Stimulated activated CD4-positive, alpha-beta T cell treated with anti-CD3 and anti-CD28 coated beads, TNF-alpha, amount 100 ng/mL, for 24 hours (primary cell): ENCODE measurements at places on chromosomes 5 and 9.

DNA sequence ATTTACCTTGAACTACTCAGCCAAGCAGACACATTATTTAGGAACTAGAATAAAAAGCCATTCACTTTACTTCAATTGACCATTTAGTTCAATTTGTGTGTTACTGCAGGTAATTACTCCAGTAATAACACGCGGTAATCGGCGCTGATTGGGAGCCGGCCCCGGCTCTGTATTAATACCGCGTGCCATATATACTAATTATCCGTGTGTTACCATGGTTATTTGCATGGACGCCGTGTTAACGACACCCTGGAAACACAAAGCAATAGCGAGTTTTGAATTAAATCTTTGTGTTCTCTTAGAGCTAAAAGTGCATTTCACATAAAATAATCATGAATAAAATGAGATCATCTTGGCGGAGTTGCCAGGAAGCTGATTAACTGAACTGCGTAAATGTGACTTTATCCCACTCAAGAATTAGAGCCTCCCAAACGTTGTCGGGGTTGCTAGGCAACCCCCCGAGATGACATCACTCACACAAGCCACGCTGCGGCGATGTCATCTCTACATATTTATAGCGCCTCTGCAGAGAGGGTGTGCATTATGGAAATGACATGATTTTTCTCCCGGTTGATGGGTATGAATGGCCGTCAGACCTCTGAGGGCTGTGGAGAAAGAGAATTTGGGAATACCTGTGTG is 41.4 kb upstream of the RNU6ATAC start:
- no peak for DNase-seq

DNA sequence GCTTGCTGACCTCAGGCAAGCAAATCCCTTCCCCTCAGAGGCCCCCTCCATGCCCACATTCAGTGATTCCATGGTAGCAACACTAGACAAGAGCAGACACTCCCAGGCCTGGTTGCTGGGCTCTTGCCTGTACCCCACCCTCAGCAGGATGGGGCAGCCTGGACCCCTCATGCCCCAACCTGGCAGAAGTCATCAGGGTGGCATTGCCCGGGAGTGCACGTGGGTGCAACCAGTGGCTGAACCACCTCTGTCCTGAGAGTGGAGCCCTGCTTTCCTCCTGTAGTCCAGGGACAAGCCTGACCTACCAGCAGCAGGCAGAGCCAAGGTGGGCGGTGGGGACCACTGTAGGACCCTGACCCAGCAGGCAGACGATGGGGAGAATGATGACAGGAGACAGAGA is 65.8 kb upstream of the TBC1D2 start:
- no peak for DNase-seq

- no peak for DNase-seq
Observed at GRCh38 chr5:14720236-14720923, 55.9 kb downstream of the OTULIN start.

DNA sequence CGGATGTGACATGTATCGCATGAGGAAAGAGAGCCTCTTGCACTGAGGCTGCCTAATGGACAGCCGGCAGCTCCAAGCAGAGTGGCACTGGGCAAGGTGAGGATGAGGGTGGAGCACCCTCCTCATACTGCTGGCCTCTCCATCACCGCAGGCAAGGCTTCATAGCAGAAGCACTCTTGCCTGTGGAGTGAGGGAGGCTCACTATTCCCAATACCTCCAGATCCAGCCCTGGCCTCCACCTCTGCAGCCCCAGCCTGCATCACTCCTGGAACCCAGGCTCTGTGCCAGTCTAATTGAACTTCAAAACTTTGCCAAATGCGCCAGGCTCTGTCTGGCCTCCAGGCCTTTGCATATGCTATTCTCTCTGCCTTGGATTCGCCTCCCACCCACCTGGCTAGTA is 29.7 kb upstream of the ARAP3 start:
- DNase-seq = no peak

DNA sequence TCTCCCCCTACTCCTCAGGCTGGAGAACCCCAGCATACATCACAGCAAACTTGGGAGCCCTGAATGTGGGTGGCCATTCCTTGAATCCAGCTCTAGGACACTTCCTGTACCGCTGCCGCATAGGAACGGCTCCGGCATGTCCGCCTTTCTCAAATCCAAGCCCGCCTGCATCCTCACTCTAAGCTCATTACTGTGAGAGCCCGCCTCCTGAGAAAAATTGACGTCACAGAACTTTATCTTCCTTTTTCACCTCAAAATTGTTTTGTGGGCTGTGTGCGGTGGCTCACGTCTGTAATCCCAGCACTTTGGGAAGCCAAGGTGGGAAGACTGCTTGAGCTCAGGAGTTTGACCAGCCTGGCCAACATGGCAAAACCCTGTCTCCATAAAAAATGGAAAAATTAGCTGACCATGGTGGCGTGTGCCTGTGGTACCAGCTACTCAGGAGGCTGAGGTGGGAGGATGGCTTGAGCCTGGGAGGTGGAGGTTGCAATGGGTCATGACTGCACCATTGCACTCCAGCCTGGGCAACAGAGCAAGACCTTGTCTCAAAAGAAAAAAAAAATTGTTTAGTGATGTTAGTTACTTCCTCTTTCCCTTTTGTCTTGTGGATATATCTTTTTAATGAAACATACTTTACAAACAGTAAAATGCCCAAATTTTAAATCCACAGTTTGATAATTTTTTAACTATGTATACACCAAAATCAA is 22.8 kb downstream of the RNF44 start:
- no peak for DNase-seq

GRCh38 chr5:154485850-154486426 is 7.9 kb upstream of the HAND1 start:
- no peak for DNase-seq

DNA sequence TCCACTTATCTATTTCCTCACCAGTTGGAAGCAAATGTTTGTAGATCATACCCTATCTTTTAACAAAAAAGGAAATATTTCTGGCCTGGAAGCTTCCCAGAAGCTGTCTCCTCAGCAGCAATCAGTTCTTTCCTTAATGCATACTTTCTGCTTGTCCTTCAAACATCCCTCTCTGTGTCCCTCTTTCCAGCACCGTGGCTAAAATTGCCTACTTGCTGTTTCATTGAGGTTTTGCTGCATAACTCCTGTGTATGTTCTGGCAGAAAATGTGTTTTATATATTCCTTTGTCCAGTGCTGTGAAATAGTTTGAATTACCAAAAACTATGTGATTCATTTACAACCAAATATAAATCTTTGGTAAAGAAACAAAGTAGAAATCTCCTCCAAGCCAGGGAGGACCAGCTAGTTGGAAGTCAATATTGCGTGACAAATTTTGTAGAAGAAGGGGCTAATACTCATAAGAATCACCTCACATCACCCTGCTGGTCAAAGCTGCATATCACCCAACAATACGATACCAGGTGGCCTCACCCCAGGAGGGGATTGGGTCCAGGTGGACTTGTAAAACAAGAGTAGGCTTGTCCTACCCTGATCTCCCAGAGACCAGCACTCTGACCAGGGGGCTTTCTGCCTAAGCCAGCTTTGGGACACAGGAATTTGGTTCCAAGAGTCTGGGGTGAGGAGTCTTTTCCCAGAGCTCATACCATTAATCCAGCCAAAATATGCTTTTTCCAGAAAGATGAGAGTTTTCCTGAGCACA is 198.4 kb upstream of the SNX2 start:
- no peak for DNase-seq

- no peak for DNase-seq
Observed at GRCh38 chr5:27701931-27702903, 663.8 kb upstream of the CDH9 start.

DNA sequence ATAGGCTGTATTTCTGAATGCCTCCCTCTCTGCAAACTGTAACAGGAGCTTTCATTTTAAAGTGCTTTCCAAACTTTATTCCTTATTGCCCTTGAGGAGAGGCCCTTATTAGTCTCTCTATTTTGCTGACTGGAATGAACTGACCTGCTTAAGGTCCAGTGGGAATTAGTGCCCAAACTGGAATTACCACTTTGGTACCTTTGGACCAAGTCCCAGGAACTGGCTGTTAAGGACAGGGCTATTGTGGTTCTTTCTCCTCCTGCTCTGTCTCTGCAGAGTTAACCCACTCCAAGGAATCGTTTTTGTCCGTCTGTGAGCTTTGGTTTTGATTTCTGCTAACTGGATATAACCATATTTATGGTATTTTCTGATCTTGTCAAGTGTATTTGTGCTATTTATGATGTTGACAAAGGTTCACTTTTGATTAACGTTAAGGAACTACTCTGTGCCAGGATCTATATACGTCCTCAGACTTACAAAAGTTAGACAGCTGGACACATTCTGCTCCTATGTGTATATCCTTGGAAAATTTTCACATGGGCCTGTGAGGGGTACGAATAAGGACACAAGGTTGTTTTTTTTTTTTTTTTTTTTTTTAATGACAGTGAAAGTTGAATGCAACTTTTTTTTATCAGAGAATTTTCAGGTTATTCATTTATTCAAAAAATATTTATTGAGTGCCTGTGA is 189.1 kb upstream of the ANKRD55 start:
- DNase-seq = no peak

GRCh38 chr9:79004032-79004431 is 567.7 kb upstream of the TLE4 start:
- no peak for DNase-seq
